T-cell (primary cell): ENCODE measurements at places on chromosomes 6 and 20. TPM values are rescaled to one million over a fixed set of nuclear protein-coding genes. Genes with fewer than 3 reads are reported as not detected.

DNA sequence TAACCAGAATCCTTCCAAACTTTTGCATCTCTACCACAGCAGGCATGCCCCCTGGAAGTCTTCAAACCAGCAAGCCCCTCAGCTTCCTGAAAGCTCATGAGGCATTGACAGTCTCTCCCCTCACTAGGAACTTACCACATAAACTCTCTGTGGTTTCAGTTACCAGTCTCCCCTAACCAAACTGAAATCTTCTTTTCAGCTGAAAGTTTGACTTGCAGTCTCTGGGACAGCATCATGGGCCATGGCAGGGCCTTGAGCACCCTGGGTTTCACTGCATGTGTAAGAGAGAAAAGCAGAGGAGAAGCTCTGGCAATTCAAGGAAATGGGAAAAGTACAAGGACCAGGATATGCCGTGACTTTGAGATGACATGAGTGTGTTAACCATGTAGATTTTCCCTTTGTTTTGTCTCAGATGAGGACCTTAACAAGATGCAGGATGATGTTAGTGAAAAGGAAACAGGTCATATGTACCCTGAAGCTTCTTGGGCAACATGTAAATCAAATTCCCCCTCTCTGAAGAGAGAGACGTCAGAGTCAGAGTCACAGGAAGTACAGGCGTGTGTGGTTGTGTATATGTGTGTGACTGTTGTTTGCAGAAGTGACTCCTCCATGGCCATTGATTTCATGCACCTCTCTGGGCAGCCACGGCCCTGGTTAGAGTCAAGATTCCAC, 106.3 kb downstream of the TNFRSF21 start:
- DNase-seq = peak; percentile 4

DNA sequence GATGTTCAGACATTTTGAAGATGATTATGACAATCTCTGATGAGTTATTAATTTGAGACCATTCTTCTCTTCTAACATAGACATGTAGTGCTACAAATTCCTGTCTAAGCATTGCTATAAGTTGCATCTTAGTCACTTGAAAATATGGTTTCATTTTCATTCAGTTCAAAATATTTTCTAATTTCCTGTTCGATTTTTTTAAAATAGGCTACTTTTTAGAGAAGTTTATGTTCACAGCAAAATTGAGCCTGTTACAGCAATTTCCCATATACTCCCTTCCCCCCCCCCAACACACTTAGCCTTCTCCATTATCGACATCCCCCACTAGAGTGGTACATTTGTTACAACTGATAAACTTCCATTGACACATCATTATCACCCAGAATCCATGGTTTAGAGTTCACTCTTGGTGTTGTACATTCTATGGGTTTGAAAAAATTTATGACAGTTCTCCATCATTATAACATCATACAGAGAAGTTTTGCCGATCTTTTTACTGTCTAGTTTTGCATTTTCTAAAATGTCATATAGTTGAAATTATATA, 31.2 kb downstream of the PLAGL1 start:
- DNase-seq = no peak

DNA sequence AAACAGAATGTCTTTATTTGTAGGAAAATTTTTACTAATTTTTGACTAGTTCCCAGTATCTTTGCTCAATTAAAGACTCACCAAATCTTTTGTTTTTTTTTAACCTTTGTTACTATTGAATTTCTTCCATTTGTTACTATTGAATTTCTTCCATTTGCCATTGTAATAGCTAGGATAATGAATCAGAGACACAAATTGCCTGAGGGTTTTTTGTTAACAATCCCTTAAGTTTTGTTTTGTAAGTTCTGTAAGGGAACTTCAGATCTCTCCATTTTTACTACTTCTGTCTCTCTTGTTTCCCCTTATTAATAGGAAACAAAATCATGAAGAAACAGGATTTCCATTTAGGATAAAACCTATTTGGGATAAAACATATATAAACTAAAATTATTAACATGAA, 104.3 kb downstream of the MAP3K4 start:
- DNase-seq = no peak

SPATA25 gene
- total RNA-seq = 3.6 TPM

- no peak for DNase-seq
Observed at GRCh38 chr20:44841955-44842354, 31.6 kb upstream of the RIMS4 start.

- no peak for DNase-seq
Observed at GRCh38 chr6:19470333-19470732, 366.8 kb upstream of the ID4 start.

GRCh38 chr6:83436674-83437073, 5.8 kb upstream of the ME1 start:
- DNase-seq = no peak

- DNase-seq = no peak
Observed at GRCh38 chr6:53440336-53440945, 91.7 kb upstream of the ELOVL5 start.

DNA sequence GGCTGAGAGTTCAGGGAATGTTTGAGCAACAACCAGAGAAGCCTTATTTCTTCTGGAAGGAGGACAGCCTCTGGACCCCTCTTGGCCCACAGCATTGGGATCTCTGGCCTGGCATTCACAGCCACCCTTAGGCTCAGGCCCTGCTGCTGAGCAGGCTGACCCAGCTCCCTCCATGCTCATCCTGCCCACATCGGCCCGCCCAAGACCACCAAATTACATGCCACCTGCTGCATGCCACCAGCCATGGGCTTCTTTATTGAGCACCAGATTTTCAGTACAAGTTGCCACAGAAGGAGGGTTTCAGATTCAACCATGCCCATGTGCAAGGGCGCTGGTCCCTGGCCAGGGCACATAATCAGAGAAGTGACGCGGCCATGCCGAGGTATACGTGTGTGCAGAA, 32.2 kb downstream of the ADA start:
- DNase-seq = no peak

- DNase-seq = no peak
Observed at GRCh38 chr6:10014557-10014956, 400.3 kb downstream of the TFAP2A start.

SLC17A1 gene
- total RNA-seq = not detected

DNA sequence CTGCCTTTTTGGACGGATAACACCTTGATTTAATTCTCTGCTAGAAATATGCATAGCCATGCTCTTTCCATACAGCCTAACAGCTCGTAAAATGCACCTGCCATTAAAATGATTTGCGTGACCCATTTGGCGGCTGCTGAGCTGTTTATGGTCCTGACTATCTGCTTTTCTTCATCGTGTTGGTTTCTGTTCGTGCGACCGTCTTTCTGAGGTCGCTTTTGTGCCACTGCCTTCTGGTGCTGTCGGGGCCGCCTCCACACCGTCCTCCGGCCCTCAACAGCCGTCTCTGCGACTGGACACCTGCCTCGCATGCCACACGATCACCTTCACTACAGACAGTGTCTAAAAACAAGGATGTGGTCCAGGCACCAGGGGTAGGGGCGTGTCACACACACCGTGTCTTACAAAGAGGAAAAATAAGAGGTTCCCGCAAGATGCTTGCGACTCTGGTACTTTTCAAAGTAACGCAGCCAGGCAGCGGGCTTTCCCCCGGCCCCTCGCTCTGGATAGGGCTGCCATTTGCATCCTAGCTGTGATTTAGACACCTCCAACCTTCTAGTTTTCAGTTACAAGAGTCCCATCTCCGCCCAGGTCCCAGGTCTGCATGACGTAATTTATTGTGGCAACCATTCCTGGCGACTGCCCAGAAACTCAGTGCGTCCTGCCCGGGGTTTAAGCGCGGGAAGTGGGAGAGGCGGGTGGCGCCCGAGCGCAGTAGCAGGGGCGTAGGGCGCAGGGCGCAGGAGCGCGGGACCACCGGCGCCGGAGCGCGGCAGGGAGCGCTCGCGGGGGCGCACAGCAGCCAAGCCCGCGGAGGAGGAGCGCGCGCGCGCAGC, at the start of gene STMND1:
Gene STMND1 (plus strand): TSS at position 629 of the 836 bp plus-strand sequence. CDS start 208 bp downstream, outside the sequence.
- DNase-seq = no peak

GRCh38 chr6:72219536-72219935, 333.2 kb downstream of the RIMS1 start:
- no peak for DNase-seq

DSP gene
- total RNA-seq = 1.0 TPM

DNA sequence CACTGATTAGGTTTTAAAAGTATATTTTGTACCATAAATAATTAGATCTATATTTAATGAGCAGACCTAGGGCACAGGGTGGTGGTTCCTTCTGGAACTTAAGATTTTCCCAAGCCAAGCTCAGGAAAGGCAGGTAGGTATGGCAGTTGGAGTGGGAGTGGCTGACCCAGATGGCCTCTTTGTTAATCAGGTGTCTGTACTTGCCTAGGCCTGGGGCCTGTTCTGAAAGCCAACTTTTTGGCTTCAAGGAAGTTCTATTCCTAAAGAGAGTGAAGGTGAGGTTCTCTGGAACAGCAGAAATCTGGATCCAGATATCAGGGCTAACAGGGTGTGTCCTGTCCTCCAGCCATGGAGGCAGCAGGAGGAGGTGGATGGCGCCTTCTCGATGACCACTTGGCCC, 44.9 kb downstream of the VEGFA start:
- no peak for DNase-seq
